Naive thymus-derived CD4-positive, alpha-beta T cell (primary cell): ENCODE measurements at places on chromosomes 12 and 14.

DNA sequence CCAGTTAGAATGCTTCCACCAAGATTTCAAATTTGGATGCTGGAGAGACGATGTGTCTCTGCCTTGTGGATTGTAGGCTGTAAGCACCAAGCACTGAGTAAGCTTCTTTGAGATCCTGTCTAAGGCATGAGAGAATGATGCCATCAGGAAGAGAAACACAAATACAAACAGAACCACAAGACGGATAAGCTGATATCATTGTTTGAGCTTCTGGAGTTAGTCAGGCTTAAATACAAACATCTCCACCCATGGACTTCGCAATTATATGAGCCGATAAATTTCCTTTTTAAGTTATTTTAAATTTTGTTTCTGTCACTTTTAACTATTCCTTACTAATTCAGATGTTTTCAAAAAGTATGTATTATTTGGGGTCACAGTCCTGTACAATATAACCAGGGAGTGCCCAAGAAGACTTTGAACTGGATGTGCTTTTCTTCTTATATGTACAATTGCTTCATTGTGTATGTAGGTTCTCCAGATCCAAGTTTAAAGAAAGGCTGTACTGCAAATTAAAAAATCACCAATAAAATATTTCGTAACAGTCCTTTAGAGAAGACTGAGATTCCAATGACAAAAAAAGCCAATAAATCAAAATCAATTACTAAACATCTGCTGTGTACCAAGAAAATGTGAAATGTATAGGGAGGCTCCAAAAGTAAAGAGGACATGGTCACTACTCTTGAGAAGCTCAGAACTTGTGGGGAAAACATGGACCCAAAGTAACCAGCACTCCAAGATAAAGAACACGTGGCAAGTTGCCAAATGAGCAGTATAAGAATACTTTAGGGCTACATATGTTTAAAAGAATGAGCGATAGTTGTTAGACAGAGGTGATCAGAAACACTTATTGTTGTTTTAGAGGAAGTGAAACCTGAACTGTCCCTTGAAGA lies 274.1 kb downstream of the ADAMTS20 start:
- no peaks in the 10 kb centered on the region for H3K4me1 ChIP-seq
- DNase-seq, result no peak
- H3K36me3 ChIP-seq, result no peaks in the 10 kb centered on the region
- no peak overlapping the region for H3K27ac ChIP-seq
- H3K27me3 ChIP-seq, result no peaks in the 10 kb centered on the region

- H3K4me3 ChIP-seq, result no peak overlapping the region
- no peaks in the 10 kb centered on the region for H3K27me3 ChIP-seq
- H3K27ac ChIP-seq, result no peak overlapping the region
- no peaks in the 10 kb centered on the region for H3K4me1 ChIP-seq
- DNase-seq, result no peak
- no peaks in the 10 kb centered on the region for H3K36me3 ChIP-seq
These were observed 4.8 kb downstream of the TNFAIP2 start for GRCh38 chr14:103127861-103128598.

GRCh38 chr14:90815572-90815821 lies 733 bp downstream of the TTC7B start:
- H3K4me3 ChIP-seq, result no peak overlapping the region
- H3K27me3 ChIP-seq, result peaks cover 4% of the 10 kb centered on the region
- no peak for DNase-seq

GRCh38 chr14:79989990-79990389 lies 221.3 kb downstream of the DIO2 start:
- no peak overlapping the region for H3K27ac ChIP-seq
- no peaks in the 10 kb centered on the region for H3K27me3 ChIP-seq
- H3K4me1 ChIP-seq, result no peaks in the 10 kb centered on the region
- no peak overlapping the region for H3K4me3 ChIP-seq

- H3K27ac ChIP-seq, result no peak overlapping the region
- H3K4me1 ChIP-seq, result no peaks in the 10 kb centered on the region
- no peak overlapping the region for H3K4me3 ChIP-seq
- H3K36me3 ChIP-seq, result no peaks in the 10 kb centered on the region
- no peak for DNase-seq
- H3K27me3 ChIP-seq, result no peaks in the 10 kb centered on the region
These were observed 56.5 kb downstream of the EGLN3 start for GRCh38 chr14:33894339-33894738.

DNA sequence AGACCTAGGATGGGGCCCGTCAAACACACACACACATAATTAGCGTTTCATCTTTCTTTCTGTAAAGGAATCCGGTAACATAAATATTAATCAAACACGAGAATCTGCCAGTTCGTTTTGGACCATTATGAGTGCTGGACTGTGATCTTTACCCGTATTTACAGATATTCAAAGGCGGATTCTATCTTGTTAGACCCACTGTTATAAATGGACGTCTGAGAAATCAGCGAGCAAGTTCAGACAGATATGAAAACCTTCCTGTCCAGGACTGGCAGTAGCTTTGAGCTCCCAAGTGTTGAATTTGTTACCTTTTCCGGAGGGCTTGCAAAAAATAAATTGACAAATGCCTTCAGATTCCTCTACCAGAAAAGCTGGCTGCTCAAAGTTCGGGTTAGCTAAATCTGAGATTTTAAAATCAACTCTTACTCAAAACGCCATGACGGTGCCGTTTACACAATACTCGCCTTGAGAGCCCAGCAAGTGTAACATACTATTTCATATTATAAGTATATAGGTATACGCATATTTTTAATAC lies 27.6 kb downstream of the BCL11B start:
- peak; percentile 56 for DNase-seq

DNA sequence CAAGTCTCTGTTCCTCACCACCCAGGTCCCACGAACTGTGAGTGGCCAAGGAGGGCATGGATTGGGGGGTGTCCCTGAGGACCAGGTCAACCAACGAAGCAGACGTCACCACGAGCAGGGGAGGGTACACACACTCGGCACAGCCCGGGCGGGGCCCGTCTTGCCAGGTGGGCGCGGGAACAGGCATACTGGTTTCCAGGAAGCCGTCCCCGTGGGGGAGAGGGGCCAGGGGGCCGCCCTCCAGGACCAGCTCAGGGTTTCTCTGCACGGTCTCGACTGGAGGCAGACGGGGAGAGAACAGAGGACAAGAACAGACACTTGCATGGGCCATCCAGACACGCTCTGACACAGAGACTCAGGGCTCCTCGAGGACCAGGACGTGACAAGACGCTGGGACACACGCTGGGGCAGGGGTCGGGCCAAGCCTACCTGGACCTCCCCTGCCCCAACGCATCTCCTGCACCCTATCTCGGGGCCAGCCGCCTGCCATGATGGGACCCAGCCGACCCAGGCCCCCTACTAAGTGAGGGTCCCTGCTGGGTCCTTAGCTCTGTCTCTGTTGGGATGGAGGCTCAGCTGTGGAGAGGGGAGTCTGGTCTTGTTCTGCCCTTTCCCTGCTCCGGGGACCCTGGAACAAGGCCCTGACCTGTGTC lies 11.3 kb downstream of the ARL6IP4 start:
- DNase-seq, result no peak
- peaks cover 11% of the 10 kb centered on the region for H3K36me3 ChIP-seq
- H3K4me3 ChIP-seq, result no peak overlapping the region
- no peaks in the 10 kb centered on the region for H3K27me3 ChIP-seq
- no peak overlapping the region for H3K27ac ChIP-seq

DNA sequence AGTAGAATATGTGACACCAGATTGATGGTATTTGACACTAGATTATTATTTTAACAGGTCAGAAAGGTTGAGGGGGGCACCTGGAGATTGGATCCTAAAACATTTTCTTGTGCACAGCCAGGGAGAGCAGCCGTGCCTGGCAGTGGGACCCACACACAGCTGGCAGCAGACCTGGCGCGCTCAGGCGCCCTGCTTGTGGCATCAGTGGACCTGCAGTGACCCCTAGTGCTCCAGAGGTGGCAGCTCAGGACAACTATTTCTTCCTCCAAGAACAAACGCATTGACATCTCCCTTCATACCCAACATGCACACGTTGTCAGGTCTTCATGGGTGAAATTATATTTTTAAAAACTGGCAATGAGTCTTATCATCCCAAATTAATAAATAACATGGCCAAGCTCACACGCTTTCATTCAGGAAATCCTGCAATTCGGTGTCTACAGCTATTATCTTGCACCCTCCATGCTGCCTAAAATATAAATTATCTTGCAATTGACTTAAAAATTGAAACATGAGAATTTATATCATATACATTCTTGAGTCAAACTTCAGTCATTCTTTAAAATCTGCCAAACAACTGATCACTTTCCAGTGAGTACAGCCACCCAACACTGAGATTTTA lies 7.7 kb upstream of the TMEM132D start:
- H3K27me3 ChIP-seq, result no peaks in the 10 kb centered on the region
- no peak overlapping the region for H3K27ac ChIP-seq
- no peak overlapping the region for H3K4me3 ChIP-seq

DNA sequence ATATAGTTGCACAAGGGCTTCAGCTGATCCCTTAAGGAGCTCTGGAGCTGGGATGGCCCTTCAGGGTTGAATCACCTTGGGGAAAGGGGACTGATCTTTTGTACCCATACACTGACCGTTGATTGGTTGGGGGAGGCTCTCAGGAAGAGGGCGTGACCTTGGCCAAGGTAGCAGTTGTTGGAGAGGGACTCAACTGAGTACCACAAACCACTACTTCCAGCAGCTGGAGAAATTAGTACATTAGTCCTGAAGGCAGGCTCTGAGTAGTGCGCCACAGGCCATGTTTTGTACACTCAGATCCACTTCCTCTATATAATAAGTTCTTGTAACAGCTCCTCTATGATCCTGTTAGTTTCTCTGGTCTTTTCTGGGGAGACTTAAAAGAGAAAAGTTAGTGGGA lies 317.6 kb downstream of the CCDC91 start:
- H3K27me3 ChIP-seq, result no peaks in the 10 kb centered on the region
- H3K27ac ChIP-seq, result no peak overlapping the region
- DNase-seq, result no peak
- H3K4me3 ChIP-seq, result no peak overlapping the region
- H3K36me3 ChIP-seq, result no peaks in the 10 kb centered on the region

- H3K27me3 ChIP-seq, result no peaks in the 10 kb centered on the region
- no peaks in the 10 kb centered on the region for H3K36me3 ChIP-seq
- DNase-seq, result no peak
- H3K4me3 ChIP-seq, result no peak overlapping the region
- no peaks in the 10 kb centered on the region for H3K4me1 ChIP-seq
These were observed 109.2 kb downstream of the ATXN7L3B start for GRCh38 chr12:74646831-74647230.

DNA sequence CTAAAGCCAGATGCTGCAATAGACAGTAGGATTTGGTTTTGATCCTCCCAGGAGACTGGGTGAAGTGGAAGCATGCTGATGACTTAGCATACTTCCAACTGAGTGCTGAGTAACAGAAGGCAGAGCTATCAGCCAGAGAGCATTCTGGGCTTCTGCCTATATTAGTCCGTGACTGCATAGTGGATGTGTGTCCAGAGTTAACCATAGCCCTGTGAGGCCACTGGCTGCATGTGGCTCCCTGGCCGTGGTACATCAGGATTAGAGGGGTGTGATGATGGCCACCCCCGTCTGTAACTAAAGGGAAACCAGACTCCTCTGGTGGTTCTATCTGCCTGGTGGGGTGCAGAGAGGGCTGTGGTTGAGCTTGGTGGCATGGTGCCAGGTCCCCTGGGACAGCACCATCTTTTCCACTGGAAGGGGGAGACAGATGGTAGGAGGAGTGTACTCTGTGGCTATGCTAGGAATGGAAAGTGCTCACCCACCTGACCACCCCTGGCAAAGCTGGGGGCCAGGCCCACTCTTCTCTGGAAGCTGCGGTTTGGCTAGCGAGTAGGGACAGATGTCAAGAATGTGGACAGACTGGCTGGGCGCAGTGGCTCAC lies 27.4 kb downstream of the ABCD4 start:
- no peak overlapping the region for H3K4me3 ChIP-seq
- no peaks in the 10 kb centered on the region for H3K27me3 ChIP-seq
- no peak overlapping the region for H3K27ac ChIP-seq
- no peaks in the 10 kb centered on the region for H3K4me1 ChIP-seq

DNA sequence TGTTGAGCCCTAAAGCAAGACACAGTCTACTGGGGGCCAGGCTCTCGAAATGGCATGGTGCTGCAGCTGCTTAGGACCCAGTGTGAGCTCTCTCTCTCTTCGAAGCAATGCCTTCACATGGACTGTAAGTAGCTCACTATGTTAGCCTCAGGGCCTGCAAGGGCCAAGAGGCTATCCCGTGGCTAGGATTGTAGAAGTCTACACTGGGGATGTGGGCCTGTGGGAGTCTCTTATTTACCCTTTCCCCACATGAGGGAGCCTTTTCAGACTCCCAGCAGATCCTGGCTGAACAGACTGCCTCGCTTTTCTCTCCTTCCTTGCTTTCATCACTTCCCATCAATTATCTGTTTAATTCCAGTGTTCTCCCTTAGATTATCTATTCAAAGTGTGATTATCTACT lies 101.4 kb downstream of the GPR65 start:
- no peaks in the 10 kb centered on the region for H3K4me1 ChIP-seq
- no peaks in the 10 kb centered on the region for H3K27me3 ChIP-seq
- no peaks in the 10 kb centered on the region for H3K36me3 ChIP-seq
- DNase-seq, result no peak
- H3K27ac ChIP-seq, result no peak overlapping the region
- no peak overlapping the region for H3K4me3 ChIP-seq

- no peaks in the 10 kb centered on the region for H3K27me3 ChIP-seq
- H3K4me1 ChIP-seq, result peaks cover 8% of the 10 kb centered on the region
- DNase-seq, result no peak
- H3K36me3 ChIP-seq, result peaks cover 52% of the 10 kb centered on the region
- H3K27ac ChIP-seq, result no peak overlapping the region
- no peak overlapping the region for H3K4me3 ChIP-seq
These were observed 58.0 kb downstream of the LGMN start for GRCh38 chr14:92690171-92691011.

DNA sequence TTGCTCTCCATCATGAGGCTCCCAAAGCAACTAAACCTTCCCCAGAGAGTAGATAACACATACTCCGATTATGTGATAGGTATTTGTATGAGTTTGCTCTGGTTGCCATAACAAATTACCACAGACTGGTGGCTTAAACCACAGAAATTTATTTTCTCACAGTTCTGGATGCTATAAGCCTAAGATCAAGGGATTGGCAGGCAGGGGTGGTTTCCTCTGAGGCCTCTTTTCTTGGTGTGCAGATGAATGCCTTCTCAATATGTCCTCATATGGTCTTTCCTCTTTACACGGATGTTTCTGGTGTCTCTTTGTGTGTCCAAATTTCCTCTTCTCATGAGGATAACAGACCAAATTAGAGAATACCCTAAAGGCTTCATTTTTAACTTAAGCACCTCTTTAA lies 285.8 kb upstream of the GRIP1 start:
- peak; percentile 88 for DNase-seq
- H3K27ac ChIP-seq, result peak overlapping the region; percentile 62

DNA sequence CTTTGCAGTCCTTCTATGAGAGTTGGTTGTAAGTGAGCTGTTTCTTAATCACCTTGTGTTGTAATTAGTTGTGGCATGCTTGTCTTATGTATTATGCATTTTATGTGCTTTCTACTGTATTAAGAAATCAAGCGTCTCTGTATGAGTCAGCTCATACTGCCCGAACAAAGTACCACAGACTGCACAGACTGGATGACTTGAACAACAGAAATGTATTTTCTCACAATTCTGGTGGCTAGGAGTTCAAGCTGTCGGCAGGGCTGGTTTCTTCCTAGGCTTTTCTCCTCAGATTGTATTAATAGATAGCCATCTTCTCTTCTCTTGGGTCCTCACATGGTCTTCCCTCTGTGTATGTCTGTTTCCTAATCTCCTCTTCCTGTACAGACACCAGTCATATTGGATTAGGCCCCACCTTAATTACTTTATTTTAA lies 77.7 kb downstream of the FLRT2 start:
- H3K27ac ChIP-seq, result no peak overlapping the region
- DNase-seq, result no peak
- no peak overlapping the region for H3K4me3 ChIP-seq
